Hippocampal formation (tissue), 2 donors: ENCODE measurements at places on chromosomes 6 and 20.

DNA sequence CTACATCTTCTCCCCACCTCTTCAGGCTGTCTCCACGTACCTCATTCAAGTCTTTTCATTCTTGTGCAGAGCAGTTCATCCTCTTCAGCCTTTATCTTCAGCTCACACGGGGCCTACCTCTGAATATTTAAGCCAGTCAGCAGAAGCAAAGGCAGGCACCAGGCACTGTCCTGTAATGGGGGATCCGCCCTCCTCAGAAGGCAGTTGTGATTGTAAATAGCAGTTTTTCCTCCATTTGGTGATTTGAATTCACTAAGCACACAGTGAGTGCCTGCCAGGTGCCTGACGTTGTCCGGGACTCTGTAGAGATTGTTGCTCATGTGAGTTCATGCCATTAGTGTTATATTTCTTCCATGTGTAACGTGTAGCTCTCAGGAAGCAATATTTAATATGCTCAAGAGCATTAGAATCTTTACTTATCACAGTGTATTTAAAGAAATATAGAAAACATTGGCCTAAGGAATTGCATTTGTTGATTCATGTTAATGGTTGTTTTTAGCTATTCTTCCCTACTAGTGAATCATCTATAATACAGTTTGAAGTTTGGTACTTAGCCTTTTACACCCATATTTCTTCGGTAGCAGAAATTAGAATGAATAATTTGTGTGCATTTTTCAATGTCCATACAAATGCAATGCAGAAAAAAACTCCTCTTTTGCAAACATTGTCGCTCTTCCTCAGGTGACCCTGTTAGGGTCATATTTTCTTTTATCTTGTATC lies 17.9 kb downstream of the BPHL start:
- DNase-seq = no peak

GRCh38 chr6:53818858-53819609 lies 24.2 kb downstream of the LRRC1 start:
- DNase-seq = no peak

GRCh38 chr6:107246972-107247615 lies 131.8 kb upstream of the BEND3 start:
- DNase-seq = no peak

DNA sequence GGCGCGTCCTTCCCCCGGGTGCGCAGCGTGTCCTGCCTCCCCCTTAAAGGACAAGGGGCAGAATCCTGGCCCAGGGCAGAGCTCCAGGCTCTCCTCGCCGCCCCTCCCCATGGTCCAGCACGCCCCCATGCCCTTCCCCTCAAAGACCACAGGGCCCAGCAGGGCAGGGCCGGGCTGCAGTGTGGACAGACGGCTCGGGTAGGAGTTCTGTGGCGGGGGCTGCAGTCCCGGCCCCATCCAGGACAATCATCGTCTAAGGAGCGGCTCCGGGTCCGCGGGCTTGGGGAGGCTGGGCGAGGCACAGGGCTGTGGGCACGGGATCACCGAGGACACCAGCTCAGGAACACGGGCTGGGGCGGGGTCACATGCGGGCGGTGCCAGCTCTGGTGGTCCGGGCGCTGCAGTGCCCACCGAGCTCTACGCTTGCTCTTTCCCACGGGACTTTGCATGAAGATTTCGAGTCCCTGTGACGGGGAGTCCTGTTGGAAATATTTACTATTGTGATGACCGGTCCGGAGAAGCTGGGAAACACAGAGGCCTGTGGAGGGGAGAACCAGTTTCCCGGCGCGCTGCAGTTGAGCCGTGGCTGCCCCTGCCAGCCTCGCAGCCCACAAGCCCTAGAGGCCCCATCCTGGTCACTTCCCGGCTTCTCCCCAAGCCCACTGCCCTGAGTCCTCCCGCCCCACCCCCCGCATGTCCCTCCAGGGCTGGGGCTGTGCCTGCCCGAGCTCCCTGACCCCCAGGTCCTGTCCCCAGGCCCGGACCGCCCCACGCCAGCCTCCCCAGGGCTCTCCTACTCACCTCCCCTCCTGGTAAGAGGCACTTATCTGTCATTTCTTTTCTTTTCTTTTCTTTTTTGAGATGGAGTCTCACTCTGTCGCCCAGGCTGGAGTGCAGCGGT lies 20.6 kb downstream of the SLC17A9 start:
- no peak for DNase-seq

DNA sequence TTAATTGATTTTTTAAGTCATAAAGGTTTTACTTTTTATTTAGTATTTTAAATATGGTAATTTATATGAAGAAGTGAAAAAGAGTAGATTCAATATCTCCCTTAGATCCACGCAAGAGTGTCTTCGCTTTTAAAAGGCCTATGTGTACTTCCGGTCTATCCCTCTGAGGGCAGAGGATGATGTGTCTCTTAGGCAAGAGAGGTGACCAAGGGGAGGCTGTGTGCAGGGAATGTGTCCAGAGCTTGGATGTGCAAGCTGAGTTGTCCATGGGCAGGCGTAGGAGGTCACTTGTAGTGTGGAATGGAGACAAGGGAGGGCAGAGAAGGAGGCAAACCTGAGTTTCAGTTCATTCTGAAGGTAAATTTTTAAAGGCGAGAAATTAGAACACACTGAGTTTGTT lies 113.9 kb downstream of the CRYBG1 start:
- no peak for DNase-seq

GRCh38 chr6:165889636-165890403 lies 226.8 kb upstream of the PDE10A start:
- DNase-seq = no peak
